ENCODE measurements at places on chromosomes 6 and 20.

GRCh38 chr20:12860619-12861247 lies 148.0 kb upstream of the SPTLC3 start:
- no peak for DNase-seq

DNA sequence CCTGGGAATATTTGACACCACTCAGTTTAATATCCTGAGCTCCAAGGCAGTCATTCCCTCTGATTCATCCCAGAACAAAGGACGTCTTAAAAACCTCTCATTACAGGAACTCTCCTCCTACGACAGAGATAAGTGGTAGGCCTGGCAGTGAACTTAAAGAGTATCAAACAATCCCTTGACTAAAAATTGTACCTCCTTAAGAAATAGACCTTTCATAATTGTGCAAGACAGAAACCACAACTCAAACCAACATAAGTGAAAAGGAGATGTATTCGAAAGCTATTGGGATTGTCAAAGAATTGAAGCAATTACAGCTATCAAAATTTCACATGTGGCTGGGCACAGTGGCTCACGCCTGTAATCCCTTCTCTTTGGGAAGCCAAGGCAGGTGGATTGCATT lies 19.1 kb upstream of the BNIP5 start:
- DNase-seq: no peak

GRCh38 chr20:43294031-43294430 lies 104.3 kb upstream of the PTPRT start:
- DNase-seq: no peak

- no peak for DNase-seq
Observed at GRCh38 chr6:1107578-1107977, 204.3 kb upstream of the FOXQ1 start.

GRCh38 chr6:41625442-41625841 lies 12.8 kb upstream of the MDFI start:
- no peak for DNase-seq

GRCh38 chr20:20856306-20856705 lies 143.9 kb upstream of the RALGAPA2 start:
- DNase-seq: no peak

GRCh38 chr6:154572556-154572955 lies 62.1 kb upstream of the CNKSR3 start:
- DNase-seq: no peak

DNA sequence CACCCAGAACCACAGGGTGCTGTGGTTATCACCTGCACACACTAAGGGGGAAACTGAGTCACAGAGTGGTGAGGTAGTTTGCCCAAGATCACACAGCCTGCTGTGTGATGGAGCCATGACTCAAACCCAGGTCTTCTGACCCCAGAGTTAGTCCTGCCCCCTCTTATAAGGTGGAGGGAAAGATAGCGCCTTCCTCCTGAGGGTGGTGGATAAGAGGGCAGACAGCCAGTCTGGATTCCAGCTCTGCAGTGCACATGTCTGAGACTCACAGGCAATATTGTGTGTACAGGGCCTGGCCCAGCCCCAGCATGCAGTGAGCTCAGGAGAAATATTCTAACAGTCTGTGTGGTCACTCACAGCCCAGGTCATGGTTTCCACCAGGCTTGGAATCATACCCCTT lies 393.7 kb downstream of the CDH4 start:
- no peak for DNase-seq

DNA sequence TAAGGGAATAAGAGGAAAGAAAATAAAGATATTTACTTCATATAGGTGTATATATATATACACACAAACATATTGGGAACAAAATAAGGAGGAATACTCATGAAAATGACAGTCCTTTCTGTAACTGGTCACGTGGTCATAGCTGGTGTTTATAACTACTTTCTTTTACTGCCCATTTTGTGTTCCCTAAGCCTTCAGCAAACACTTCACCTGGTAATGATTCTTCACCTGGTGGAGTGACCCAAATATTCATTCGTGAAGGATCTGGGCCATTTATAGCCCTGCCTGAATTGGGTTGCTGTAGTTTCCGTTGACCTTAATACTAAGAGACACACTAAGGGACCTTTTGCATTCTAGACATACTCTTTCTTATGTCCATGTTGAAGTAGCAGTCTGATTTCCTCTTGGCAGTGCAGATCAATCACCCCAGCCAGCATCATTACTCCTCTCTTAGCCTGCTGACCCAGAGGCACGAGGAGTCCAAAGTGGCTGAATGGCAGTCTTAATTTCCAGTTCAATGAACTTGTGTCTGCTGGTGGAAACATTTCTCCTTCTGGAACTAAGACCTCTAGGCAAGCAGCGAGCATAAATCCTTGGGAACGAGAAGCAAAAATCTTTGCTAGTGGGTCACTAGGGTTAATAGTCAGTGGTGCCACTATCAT lies 39.9 kb upstream of the IYD start:
- no peak for DNase-seq

DNA sequence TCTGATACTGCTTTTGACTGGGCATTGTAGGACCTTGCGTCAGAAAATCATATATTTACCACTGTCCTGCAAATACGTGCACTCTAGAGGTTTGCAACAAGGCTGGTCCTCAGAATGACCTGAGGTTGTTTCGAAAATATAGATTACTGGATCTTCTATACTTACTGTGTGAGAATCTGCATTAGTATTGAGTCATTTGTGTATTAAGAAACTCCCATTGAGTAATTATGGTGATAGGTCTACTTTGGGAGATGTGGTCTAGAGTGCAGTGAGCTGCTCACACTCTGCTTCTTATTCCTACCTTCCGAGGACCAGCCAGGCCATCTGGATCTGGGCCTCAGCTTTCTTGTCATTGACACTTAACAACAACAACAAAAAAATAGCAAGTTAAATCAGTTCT lies 9.6 kb downstream of the KLHL32 start:
- no peak for DNase-seq

DNA sequence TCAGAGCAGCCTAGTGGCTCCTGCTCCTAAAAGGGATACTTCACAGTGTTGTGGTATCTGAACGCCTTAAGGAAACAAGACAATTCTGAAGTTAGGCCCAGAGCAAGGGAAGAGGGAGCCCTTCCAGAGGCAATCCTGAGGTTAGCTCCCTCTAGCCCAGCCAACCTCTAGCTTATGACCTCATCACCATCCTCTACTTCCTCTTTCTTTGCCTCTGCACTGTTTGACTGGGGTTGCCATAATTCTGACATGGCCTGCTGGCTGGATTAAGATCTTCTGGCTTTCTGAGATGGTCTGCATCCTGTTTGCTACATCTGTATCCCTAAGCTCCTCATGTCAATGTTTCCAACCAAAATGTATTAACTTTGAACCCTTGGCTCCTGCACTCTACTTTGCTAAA lies 23.3 kb upstream of the BMP2 start:
- no peak for DNase-seq

- DNase-seq: no peak
Observed at GRCh38 chr6:157806131-157806855, 16.8 kb upstream of the SNX9 start.

- DNase-seq: no peak
Observed at GRCh38 chr6:5094327-5094726, 9.2 kb downstream of the PPP1R3G start.

DNA sequence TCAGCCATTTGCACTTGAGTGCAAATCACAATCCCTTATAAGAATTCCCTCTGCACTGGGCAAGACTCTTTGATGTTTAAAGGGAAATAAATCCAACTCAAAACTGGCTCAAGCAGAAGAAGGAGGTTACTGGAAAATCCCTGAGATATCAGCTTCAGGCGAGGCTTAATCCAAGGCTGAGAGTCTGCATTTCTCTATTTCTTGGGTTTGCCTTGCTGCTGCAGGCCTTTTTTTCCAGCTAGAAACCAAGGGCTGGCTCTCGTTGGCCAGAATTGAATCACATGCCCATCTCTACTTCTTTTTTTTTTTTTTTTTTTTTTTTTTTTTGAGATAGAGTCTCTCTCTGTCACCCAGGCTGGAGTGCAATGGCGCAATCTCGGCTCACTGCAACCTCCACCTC lies 11.7 kb downstream of the HCK start:
- no peak for DNase-seq

GRCh38 chr20:9617940-9618339 lies 103.5 kb downstream of the LAMP5 start:
- DNase-seq: no peak

- no peak for DNase-seq
Observed at GRCh38 chr6:5102267-5102970, 17.3 kb downstream of the PPP1R3G start.

DNA sequence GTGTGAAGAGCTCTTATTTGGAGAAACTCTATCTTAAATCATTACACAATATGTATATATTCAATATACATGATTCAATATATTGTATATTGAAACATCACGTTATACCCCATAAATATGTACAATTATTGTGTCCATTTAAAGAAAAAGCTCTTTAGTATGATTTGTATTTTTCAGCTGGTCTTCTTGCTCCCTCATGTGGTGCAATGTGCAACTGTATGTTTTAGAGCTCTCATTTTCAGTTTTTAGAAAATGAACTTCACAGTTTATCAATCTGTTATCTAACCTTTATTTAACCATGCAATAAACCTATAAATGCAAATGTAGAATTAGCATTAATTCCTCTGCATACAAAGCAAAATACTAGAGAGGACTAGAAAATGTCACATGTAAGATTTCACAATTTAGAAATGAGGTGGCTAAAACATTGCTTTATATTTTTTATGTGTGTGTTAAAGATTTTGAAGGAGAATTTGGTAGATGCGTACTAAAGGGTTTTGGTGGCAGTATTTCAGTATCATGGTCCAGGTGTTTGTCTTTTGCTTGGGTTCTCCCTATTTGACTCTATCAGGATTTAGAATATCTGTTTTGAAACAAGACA lies 167.1 kb downstream of the PHF3 start:
- no peak for DNase-seq

GRCh38 chr6:34810936-34811632 lies 19.2 kb downstream of the BLTP3A start:
- DNase-seq: no peak

GRCh38 chr6:57182017-57182432 lies 9.9 kb downstream of the BAG2 start:
- no peak for DNase-seq

- DNase-seq: no peak
Observed at GRCh38 chr20:42352096-42352495, 733.9 kb upstream of the CHD6 start.

Data from activated naive CD4-positive, alpha-beta T cell (primary cell).